Activated CD4-positive, alpha-beta T cell treated with anti-CD3 and anti-CD28 coated beads, Interleukin-2, amount 50 U/mL, for 24 hours (primary cell): ENCODE measurements at places on chromosomes 6 and 20.
A peak's percentile ranks its signal among the peaks of the same experiment; 100 is the strongest.

- no peak for DNase-seq
Observed at GRCh38 chr6:157905590-157906342, 75.9 kb upstream of the SYNJ2 start.

- no peak for DNase-seq
Observed at GRCh38 chr6:170366248-170366960, 59.8 kb downstream of the FAM120B start.

DNA sequence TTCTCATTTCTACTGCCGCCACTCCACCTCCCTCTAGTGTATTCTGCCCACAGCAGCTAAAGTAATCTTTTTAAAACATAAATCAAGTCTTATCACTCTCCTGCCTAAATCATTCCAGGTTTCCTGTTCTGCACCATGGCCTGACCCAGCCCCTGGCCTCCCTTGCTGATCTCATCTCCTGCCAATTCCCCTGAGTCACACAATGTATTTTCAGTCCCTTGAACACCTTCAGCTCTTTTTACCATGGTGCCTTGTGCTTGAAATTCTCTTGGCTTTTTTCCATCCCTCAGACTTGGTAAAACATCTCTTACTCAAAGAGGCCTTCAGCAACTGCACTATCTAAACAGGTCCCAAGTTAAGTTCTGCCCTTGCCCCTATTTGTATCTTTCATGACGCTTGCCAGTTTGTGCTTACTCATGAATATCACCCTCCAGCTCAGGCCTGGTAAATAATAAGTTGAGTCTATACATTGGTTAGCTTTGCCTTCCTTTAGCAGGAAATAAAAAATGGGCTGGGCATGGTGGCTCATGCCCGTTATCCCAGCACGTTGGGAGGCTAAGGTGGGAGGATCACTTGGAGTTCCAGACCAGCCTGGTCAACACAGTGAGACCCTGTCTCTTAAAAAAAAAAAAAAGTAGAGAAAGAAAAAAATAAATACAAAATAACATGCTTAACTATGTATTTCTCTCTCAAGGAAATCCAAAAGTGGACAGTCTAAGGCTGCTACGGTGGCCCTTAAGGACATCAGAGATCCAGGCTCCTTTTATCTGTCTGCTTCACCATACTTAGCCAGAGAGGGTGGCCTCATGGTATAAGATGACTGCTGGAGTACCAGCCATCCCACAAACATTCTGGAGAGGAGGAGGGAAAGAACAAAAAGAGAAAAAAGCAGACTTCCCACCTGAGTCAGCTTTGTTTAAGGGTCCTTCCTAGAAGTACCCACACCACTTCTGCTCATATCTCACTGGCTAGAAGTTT is 62.2 kb downstream of the ARFGEF2 start:
- DNase-seq: no peak

DNA sequence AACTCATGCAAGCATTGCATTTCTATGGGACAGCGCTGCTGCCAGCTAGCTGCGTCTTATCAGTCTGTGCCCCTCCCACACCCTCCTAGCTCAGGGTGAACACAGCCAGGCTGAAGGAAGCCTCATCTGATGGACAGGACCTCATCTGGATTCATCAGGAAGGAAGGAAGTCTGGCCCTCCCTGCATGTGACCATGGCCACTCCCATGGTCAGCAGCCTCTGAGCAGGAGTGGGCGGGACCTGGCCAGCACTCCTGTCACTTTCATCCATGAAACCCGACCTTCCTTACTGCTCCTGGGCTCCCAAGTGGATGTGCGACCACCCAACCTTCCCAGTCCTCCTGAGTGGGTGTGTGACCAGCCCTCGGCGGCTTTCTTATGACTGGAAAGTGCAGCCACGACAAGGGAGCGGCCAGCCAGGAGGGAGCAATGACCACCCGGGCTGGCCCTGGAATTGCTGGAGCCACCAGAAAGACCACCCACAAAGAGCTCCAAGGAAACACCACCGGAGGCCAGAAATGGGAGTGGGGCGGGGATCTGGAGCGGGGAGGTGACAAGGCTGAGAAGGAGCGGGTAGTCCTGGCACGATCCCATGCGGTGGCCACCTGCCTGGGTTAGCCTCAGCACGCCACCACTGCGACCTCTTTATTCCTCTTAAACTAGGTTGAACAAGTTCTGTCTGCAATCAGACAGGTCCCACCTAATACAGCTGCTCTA is 241.2 kb downstream of the TTLL2 start:
- DNase-seq: no peak

DNA sequence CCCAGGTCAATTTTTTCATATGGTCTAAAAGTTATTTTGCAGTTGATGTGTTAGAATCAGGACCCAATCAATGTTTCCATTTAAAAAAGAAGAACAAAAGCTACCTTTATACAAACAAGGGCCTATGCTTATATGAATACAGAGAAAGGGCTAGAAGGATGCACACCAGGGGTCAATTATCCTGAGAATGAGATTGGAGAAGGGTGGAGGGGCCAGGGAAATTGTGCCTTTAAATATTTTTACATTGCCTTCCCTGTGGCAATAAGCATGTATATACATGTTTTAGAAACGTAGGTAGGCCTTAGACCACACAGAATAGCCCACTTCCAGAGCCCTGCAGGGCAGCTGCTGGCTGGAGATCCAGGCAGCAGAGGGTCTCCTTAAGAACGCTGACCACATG is 12.7 kb downstream of the EXOC2 start:
- no peak for DNase-seq

DNA sequence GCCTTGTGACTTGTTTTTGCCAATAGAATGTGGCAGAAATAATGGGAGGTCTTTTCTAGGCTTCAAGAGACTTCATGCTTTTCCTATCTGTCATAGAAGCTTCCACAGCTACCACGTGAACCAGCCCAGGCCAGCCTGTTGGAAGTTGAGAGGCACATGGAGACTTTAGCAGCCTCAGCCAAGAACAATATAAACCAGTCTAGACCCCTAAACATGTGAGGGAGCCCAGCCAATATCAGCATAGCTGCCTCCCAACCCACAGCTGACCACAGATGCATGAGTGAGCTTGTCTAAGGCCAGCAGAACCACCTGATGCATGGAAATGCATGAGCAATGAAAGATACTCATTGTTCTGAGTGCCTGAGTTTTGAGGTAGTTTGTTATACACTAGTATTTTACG is 540.7 kb upstream of the BTBD3 start:
- no peak for DNase-seq

DNA sequence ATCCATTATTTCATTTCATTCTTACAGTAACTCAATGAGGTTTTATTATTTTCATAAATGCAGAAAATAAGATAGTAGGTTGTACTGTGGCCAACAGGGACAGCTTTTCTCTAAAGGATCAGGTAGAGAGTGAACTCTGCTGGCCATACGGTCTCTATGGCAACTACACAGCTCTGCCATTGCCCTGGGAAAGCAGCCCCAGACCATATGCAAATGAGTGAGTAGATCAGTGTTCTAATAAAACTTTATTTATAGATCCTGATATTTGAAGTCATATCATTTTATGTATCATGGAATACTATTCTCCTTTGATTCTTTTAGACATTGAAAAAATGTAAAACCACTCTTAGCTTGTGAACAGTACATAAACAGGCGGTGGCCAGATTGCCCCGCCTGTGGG is 192.5 kb upstream of the RREB1 start:
- DNase-seq: no peak

DNA sequence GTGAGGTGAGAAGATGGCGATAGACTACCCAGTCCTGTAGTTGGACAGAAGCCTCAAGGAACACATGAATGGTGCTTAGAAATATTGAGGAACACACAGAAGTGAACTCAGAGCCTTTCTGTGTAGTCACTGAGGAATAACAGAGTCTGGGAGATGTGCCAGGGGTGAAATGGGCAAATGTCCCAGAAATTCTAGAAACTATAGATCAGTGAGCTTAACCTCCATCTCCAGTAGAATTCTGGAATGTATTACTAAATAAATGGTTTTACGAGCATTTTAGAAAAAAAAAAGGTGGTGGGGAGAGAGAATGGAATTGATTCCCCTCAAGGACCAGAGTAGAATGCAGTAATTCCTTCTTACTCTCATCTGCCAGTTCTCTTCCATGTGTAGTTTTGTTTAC is 380.0 kb downstream of the LMBRD1 start:
- no peak for DNase-seq

- peak; percentile 40 for DNase-seq
Observed at GRCh38 chr6:16322666-16323312, 84.4 kb downstream of the GMPR start.

DNA sequence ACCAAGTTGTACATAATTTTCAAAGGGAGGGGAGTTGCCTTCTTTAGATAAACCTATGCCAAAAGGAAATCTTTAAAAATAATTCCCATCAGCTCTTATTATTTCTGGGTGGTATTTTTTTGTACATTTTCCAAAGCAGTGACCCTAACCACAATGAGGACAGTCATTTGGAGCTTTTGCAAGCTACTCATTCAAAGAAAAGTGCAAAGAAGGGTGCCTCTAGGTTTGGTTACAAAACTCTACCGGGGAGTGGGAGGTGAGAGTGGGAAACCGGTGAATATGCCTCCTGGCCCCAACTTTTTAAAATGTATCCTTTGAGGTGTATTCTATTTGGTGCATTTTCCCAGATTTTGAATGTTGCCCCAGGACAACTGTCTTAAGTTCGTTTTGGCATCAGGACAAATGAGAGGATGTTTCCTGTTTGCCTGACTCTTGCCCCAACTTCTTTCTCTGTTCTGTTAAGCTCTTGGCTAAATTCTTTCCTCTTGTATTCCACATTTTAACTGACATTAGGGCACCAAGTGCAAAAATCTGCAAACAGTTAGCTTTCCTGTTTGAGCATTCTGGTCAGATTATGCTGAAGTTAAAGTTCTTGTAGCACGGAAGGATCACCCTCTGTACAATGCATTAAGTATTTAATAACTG is 78.9 kb downstream of the SLX4IP start:
- no peak for DNase-seq

DNA sequence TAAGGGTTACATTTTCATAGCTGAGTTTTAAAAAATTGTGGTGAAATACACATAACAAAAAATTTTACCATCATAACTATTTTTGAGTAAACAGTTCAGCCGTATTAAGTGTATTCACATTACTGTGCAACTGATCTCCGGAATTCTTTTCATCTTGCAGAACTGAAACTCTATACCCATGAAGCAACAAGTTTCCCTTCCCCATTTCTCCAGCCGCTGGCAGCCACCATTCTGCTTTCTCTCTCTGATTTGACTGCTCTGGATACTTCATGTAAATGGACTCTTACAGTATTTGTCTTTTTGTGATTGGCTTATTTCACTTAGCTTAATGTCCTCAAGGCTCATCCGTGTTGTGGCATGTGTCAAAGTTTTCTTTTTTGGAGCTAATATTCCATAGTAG is 341.6 kb downstream of the QKI start:
- DNase-seq: no peak

GRCh38 chr6:121076119-121076518 is 258.2 kb downstream of the TBC1D32 start:
- no peak for DNase-seq

- DNase-seq: no peak
Observed at GRCh38 chr20:53840532-53840931, 229.9 kb downstream of the BCAS1 start.

DNA sequence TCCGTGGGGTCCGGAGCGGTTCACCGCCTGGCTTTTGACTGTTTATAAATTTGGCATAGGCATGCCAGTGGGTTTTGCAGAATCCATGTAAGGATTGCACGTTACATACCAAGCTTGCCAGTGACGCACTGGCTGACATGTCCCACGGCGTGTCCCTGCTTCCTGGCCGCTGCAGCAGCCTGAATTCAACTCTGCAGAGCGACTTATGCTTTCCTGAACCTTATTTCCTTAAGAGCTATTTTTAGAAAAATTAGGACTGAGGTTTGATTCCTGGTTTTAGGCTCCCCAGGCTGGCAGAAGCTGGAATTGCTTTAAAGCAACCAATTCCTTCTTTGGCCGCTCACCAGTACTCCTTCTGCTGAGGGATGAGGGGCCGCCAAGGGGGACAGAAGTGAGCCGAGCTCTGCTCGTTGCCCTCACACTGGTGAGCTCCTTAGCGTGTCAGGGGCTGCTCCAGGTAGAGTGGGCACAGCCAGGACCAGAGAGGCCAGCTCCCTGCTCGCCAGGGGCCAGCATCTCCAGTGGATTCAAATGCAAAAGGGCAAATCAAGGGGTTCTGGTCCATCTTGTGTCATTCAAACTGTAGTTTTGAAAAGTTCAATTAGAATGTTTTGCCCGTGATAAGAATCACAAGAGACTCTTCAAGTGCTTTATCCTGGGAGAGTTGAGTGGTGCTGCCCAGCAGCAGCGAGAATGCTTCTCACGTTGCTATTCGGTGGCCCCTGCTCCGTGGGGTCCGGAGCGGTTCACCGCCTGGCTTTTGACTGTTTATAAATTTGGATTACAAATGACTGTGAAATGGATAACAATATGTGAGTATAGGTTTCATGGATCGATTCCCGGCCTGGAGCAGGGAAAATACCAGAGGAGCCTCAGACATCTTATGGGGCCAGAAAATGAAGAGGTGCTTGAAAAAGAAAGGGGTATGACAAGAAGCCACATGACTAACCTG is 17.5 kb upstream of the IRF4 start:
- DNase-seq: no peak

DNA sequence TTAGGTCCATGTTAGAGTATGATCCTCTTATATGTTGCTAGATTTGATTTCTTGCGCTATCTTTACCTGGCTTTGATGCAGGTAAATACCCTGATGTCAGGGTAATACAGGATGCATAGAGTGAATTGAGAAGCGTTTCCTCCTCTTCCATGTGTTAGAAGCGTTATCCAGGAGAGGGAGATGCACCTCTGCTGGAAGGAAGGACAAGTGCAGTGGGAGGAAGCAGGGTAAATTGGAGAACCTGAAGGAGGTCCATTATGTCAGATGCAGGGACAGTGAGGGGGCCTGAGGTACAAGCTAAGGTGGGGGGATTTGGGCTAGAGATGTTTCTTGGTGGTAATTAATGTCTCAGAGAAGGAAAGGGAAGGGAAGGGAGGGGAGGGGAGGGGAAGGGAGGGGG is 7.7 kb downstream of the SHLD1 start:
- DNase-seq: no peak

- DNase-seq: no peak
Observed at GRCh38 chr20:53299831-53300230, 293.8 kb downstream of the ZNF217 start.

GRCh38 chr6:70900047-70900446 is 56.8 kb downstream of the B3GAT2 start:
- DNase-seq: no peak

DNA sequence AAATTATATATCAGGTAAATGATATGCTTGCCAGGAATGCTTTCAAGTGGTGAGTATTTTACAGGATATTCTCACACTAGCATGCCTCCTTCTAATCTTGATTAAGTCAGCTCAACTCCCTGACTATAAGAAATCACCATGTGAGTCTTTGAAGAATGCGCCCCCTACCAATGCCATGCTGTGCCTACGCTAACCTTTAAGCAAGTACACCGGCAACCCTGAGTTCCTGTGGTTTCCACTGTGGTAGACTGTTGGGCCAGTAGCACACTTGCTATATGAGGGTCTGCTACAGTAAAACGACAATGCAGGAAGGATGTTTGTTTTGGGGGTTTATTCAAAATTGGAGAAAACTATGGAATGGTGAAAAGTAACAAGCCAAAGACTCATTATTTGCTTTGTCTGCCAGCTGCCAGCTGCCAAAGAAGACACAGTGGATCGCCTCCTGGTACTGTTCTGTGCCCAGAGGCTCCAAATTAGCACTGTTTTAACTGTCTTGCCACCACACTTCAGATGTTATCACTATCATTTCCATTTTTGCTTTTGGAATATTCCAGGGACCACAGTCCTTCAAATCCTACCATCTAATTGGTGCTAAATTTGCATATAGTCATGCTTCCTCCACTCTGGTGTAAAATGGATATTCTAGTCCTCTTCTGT is 333.5 kb downstream of the RNGTT start:
- DNase-seq: no peak
